Activated CD4-positive, alpha-beta memory T cell treated with anti-CD3 and anti-CD28 coated beads, Interleukin-2, amount 10 ng/mL, durations not matched to agents 7 days and 5 days (primary cell): ENCODE measurements at places on chromosomes 3 and 15.

GRCh38 chr3:79167651-79168416, 600.0 kb downstream of the ROBO1 start:
- no peak overlapping the region for H3K4me3 ChIP-seq
- H3K36me3 ChIP-seq: no peaks in the 10 kb centered on the region
- no peaks in the 10 kb centered on the region for H3K27me3 ChIP-seq
- no peak overlapping the region for H3K27ac ChIP-seq
- H3K4me1 ChIP-seq: no peaks in the 10 kb centered on the region

GRCh38 chr3:177827511-177828207, 630.4 kb upstream of the TBL1XR1 start:
- no peaks in the 10 kb centered on the region for H3K36me3 ChIP-seq
- no peaks in the 10 kb centered on the region for H3K4me1 ChIP-seq
- H3K27ac ChIP-seq: no peak overlapping the region
- DNase-seq: no peak
- no peaks in the 10 kb centered on the region for H3K27me3 ChIP-seq

- no peak overlapping the region for H3K4me3 ChIP-seq
- no peak for DNase-seq
- no peaks in the 10 kb centered on the region for H3K4me1 ChIP-seq
- no peak overlapping the region for H3K27ac ChIP-seq
Observed at GRCh38 chr15:36484038-36484778, 95.2 kb upstream of the CDIN1 start.

DNA sequence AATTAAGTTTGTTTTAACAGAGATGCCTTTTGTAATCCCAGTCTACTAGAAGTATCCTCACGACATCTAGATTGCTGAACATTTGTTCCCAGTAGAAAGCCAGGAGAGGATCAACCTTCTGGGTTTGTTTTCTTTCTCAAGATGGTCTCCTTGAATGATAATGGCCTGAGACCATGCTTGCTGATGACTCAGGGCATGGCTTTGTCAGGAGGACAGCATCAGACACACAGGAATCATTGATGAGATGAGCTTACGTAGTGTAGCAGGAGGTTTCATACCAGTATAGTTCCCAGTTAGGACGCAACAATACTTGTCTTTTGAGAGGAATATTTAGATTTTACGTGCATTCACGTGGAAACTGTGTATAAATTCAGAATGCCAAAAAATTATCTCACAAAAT, 38.6 kb downstream of the ATP1B3 start:
- H3K4me3 ChIP-seq: no peak overlapping the region
- H3K36me3 ChIP-seq: peaks cover 53% of the 10 kb centered on the region
- no peaks in the 10 kb centered on the region for H3K27me3 ChIP-seq
- H3K27ac ChIP-seq: no peak overlapping the region
- DNase-seq: no peak

DNA sequence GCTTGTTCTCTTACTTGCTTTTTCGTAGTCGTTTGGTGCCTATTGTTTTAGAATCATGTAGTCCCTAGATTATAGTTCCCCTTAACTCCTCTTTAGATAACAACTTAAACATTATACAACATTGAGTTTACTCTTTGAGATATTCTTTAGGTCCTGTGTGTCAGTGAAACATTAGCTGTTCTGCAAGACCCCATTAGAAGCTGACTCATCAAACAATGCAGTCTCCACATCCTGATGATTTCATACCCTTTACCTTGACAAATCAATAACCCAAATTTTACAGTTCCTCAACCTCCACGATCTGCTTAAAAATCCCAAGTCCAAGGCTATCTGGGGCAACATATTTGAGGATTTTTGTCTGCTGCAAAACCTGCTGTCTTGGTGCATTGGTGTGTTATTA, 582.9 kb downstream of the NSUN3 start:
- no peak overlapping the region for H3K4me3 ChIP-seq
- H3K27ac ChIP-seq: no peak overlapping the region
- no peaks in the 10 kb centered on the region for H3K36me3 ChIP-seq
- no peaks in the 10 kb centered on the region for H3K4me1 ChIP-seq
- no peak for DNase-seq

GRCh38 chr3:141360888-141361598, 7.3 kb upstream of the ZBTB38 start:
- peaks cover 10% of the 10 kb centered on the region for H3K4me1 ChIP-seq
- peak overlapping the region; percentile 19 for H3K4me3 ChIP-seq
- H3K27me3 ChIP-seq: peaks cover 3% of the 10 kb centered on the region
- no peak for DNase-seq
- H3K36me3 ChIP-seq: peaks cover 2% of the 10 kb centered on the region

DNA sequence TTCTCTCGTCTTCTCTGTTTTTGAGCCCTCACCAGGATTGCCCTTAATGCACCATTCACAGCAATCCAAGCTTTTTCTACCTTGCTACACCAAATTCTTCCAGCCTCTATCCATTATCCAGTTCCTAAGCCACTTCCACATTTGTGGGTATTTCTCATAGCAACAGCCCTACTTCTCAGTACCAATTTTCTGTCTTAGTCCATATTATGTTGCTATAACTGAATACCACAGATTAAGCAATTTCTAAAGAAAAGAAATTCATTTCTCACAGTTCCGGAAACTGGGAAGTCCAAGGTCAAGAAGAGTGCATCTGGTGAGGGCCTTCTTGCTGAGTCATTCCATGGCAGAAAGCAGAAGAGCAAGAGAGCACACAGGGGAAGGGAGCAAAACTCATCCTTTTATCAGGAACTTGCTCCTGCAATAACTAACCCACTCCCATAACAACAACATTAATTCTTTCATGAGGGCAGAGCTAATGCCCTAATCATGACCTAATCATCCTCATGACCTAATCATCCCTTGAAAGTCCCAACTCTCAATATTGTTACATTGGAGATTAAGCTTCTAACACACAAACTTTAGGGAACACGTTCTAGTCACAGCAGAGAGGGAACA, 9.7 kb upstream of the EIF1B start:
- no peaks in the 10 kb centered on the region for H3K4me1 ChIP-seq
- no peak overlapping the region for H3K27ac ChIP-seq
- DNase-seq: no peak
- no peaks in the 10 kb centered on the region for H3K27me3 ChIP-seq
- H3K36me3 ChIP-seq: no peaks in the 10 kb centered on the region

GRCh38 chr3:4600493-4600892, 107.3 kb downstream of the ITPR1 start:
- peaks cover 6% of the 10 kb centered on the region for H3K36me3 ChIP-seq
- DNase-seq: no peak
- H3K27ac ChIP-seq: no peak overlapping the region
- no peak overlapping the region for H3K4me3 ChIP-seq

GRCh38 chr3:170352936-170353335, 4.6 kb upstream of the SKIL start:
- peaks cover 5% of the 10 kb centered on the region for H3K27me3 ChIP-seq
- no peaks in the 10 kb centered on the region for H3K36me3 ChIP-seq
- DNase-seq: no peak
- H3K4me3 ChIP-seq: no peak overlapping the region
- peaks cover 20% of the 10 kb centered on the region for H3K4me1 ChIP-seq

- no peak for DNase-seq
- H3K4me1 ChIP-seq: no peaks in the 10 kb centered on the region
- H3K4me3 ChIP-seq: no peak overlapping the region
- no peaks in the 10 kb centered on the region for H3K27me3 ChIP-seq
- no peaks in the 10 kb centered on the region for H3K36me3 ChIP-seq
Observed at GRCh38 chr3:87553058-87553457, 276.7 kb upstream of the POU1F1 start.

GRCh38 chr15:40238532-40239403, at the start of gene PAK6:
Gene PAK6, plus strand, starts transcription at chr15:40239063. Its CDS starts 25,723 bp downstream, at chr15:40264786.
- peaks cover 21% of the 10 kb centered on the region for H3K27me3 ChIP-seq
- no peak within 1 kb of the TSS for H3K27ac ChIP-seq
- no peak within 1 kb of the TSS for H3K4me3 ChIP-seq
- H3K4me1 ChIP-seq: peaks cover 11% of the 10 kb centered on the region
- no peak for DNase-seq

GRCh38 chr15:101135532-101136166, 116.2 kb downstream of the CHSY1 start:
- peaks cover 12% of the 10 kb centered on the region for H3K36me3 ChIP-seq
- H3K4me3 ChIP-seq: no peak overlapping the region
- H3K27me3 ChIP-seq: peaks cover 4% of the 10 kb centered on the region
- DNase-seq: peak; percentile 21

- H3K4me3 ChIP-seq: no peak overlapping the region
- H3K36me3 ChIP-seq: no peaks in the 10 kb centered on the region
- no peak overlapping the region for H3K27ac ChIP-seq
- H3K27me3 ChIP-seq: no peaks in the 10 kb centered on the region
- H3K4me1 ChIP-seq: no peaks in the 10 kb centered on the region
Observed at GRCh38 chr15:97683831-97684230, 276.7 kb upstream of the ARRDC4 start.

DNA sequence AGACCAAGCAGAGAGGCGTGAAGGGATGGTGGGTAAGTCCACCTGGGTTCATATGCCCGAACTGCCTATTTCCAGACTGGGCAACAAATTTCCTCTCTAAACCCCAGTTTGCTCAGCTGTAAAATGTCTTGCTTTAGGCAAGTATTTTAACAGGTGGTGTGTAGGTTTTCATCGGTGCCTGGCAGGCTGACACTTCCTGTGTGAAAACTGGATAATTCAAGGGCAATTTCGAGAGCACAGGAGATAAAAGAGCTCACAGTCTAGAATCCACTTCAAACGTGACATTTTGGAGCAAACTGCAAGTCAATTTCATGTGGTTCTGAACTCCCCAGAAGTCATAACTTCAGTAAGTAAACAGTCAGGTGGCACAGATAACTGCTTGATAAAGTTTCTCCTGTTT, 112.2 kb downstream of the OXNAD1 start:
- no peak for DNase-seq
- H3K27ac ChIP-seq: peak overlapping the region; percentile 46

GRCh38 chr3:161270991-161271390, 49.9 kb downstream of the NMD3 start:
- H3K36me3 ChIP-seq: no peaks in the 10 kb centered on the region
- H3K4me1 ChIP-seq: no peaks in the 10 kb centered on the region
- no peaks in the 10 kb centered on the region for H3K27me3 ChIP-seq

GRCh38 chr3:151926956-151927355, 53.5 kb downstream of the SUCNR1 start:
- no peaks in the 10 kb centered on the region for H3K27me3 ChIP-seq
- peaks cover 10% of the 10 kb centered on the region for H3K4me1 ChIP-seq
- DNase-seq: no peak
- no peak overlapping the region for H3K27ac ChIP-seq
- H3K36me3 ChIP-seq: no peaks in the 10 kb centered on the region
- H3K4me3 ChIP-seq: no peak overlapping the region

- H3K27ac ChIP-seq: no peak overlapping the region
- H3K36me3 ChIP-seq: peaks cover 3% of the 10 kb centered on the region
- no peak for DNase-seq
- peaks cover 4% of the 10 kb centered on the region for H3K27me3 ChIP-seq
- no peak overlapping the region for H3K4me3 ChIP-seq
- peaks cover 8% of the 10 kb centered on the region for H3K4me1 ChIP-seq
Observed at GRCh38 chr3:110789315-110789714, 282.3 kb upstream of the NECTIN3 start.

DNA sequence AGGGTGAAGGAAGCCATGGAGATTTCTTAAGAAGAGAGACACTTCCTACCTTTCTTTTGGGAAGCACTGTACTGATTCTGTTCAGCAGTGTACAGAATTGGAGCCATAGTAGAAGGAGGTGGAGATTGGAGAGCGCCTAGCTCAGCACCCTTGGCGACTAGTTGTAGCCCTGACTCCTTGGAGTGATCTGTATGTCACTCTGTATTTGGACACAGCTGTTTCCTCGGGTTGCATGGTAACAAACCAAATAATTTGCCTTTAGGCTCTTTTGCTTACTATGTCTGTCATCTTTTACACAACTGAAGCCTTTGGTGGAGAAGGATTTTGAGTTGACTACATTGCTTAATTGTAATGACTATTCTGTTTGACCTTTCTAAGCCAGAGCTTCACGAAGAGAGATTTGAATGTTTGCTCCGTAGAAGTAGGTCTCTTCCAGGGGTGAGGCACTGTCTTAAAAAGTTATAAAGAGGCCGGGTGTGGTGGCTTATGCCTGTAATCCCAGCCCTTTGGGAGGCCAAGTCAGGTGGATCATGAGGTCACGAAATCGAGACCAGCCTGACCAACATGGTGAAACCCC, 77.1 kb downstream of the AKAP13 start:
- peaks cover 12% of the 10 kb centered on the region for H3K36me3 ChIP-seq
- H3K27me3 ChIP-seq: no peaks in the 10 kb centered on the region
- H3K27ac ChIP-seq: no peak overlapping the region
- peaks cover 12% of the 10 kb centered on the region for H3K4me1 ChIP-seq
- no peak overlapping the region for H3K4me3 ChIP-seq

DNA sequence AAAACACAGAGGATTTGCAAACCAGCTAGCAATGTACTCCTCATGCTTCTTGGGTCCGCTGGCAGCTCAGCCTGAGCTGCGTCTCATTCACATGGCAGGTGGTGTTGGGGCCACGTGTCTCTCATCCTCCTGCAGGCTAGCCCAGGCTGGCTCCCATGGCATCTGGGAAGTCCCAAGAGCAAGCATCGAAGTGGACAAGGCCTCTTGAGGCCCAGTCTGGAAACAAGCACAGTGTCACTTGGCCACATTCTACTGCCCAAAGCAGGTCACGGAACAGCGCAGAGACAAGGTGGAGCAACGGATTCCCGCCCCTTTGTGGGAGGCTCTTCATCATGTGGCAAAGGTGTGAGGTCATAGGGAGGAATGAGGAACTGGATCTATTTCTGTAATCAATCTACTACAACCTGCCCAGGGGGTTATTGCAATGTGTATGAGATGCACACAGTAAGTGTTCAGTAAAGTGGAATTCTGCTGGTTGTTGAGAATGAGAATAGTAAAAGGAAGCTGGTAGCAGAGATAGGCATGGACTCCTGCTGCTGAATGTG, 128.3 kb downstream of the TPRA1 start:
- no peak for DNase-seq
- H3K4me1 ChIP-seq: no peaks in the 10 kb centered on the region
- H3K4me3 ChIP-seq: no peak overlapping the region
- no peaks in the 10 kb centered on the region for H3K36me3 ChIP-seq
- peaks cover 25% of the 10 kb centered on the region for H3K27me3 ChIP-seq

DNA sequence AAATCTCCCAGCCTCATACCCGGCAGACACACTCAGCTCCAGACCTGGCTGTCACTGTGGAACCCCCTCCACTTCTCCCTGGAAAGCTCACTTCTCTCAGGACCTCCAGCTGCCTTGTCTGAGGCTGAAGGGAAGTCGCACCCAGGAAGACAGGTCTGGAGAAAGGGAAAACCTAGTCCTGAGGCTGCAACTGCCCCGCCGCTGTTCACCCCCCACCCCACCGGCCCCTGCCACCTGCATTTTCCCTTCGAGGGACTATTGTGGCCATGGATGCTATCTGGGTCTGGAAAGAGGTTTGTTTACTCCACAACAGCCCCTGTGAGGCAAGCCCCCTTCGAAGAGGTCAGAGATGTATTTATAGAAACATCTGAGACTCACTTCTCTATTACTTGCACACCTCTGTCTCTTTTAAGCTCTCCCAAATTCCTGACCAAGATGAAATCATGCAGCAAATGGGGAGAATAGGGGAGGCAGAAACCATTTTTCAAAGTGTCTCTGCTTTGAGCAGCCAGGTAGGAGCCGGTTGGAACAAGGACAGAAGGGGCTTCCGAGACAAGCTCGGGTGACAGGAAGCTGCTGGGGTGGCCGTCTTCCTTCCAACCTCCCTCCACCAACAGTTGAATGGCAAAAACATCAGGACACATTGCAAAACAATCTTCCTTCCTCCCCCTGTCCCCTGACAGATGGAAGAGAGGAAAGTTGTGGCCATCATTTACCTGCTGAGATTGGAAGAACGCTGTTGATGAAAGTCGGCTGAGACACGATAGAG, 518 bp downstream of the COLQ start:
- H3K4me3 ChIP-seq: peak overlapping the region; percentile 62
- H3K27me3 ChIP-seq: no peaks in the 10 kb centered on the region
- DNase-seq: no peak
- peaks cover 3% of the 10 kb centered on the region for H3K36me3 ChIP-seq
- no peak overlapping the region for H3K27ac ChIP-seq
- H3K4me1 ChIP-seq: peaks cover 16% of the 10 kb centered on the region
